PC-3 (cell line): ENCODE measurements at places on chromosomes 3 and 15. TPM values are rescaled to one million over a fixed set of nuclear protein-coding genes. Genes with fewer than 3 reads are reported as not detected.

Gene NR2E3
- 0.35 and 0.77 TPM in 2 replicates for total RNA-seq

Gene TGM4
- 0.46 and 1.2 TPM in 2 replicates for total RNA-seq

Gene ZNF280D
- total RNA-seq, result 7.4 and 8.7 TPM in 2 replicates

Gene IMPG2
- total RNA-seq, result 0.17 and 0.18 TPM in 2 replicates

Gene GCNT3
- total RNA-seq, result 0.18 TPM in 1 of 2 replicates, not detected in the other
